Progenitor cell of endocrine pancreas (in vitro differentiated cells): ENCODE measurements at places on chromosomes 1 and 21.

DNA sequence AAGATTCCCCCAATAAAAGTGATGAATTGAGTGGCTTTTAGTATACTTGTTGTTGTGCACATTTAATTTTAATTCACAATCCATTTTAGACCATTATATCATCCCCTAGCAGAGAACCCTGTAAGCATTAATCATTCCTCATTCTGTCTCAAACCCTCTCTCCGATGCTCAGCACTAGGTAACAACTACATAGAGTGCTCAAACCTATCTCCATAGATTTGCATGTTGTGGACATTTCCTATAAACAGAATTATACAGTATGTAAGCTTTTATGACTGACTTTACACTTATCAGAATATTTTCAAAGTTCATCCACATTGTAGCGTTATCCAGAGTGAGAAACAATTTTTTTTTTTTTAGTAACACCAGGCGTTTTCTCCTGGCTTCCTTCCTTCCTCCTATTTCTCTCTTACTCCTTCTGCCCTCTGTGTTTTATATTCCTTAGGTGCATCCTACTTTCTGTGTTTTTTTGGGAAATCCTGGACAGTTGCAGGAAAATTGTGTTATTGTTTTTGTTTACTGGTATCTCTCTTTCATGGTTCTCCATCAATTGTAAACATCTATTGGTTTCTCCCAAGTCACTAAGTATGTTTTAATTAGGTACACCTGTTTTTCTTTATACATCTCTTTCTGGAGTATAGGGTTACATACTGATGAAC is 1528.0 kb upstream of the TPTE start:
- DNase-seq: no peak

DNA sequence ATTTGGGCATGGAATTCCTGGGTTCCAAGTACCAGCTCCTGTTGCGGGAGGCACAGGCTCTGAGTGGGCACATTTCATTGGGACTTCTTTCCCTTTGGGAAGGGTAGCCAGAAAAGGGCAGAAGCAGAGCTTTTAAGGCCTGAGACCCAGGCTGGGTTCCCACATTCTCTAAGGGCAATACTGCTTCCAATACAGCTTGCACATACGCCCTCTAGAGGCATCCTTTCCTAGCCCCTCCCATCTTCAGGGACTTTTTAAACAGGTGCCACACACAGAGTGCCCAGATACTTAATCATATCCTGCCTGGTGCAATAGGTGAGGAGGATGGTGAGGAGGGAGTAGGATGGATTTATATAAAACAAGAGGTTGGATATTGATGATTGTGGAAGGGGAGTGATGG is 5.7 kb downstream of the GPR88 start:
- no peak for DNase-seq

- DNase-seq: no peak
Measured at GRCh38 chr1:228884615-228885566, 149.6 kb downstream of the RHOU start.

DNA sequence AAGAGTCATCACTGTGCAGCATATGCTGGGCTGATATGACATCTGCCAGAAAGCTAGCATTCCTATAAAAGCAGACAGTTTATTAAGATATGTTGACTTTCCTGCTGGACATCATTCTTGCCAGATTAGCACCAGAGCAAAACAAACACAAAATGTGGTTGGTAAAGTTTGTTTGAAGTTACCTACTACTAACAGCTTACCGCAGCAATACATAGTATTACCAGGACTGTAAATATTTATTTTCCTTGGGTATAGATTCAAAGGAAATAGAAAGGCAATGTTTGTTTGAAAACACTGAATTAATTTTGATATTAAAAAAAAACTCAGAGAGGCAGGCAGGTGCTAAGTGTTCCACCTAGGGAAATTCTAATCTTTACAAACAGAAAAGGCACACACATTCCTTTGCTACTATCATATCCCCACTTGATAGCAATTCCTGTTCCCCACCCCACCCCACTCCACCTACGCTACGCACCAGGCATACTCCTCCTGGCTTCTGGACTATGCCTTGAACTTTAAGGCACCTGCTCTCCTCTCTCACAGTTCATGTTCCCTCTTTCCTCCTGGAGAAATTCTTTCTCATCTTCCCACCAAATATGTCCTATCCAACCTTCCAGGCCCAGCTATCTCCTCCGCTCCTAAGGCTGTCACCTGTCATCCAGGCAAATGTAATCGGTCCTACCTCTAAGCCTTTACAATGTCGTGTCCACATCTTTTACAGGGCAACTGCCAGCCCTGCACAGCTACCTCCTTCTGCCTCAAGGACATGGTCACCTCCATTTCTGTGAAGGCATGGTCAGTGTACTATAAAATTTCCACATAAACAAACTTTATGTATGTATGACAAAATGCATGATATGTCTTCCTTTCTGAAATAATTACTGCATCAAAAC is 34.7 kb downstream of the PTPN14 start:
- DNase-seq: no peak

DNA sequence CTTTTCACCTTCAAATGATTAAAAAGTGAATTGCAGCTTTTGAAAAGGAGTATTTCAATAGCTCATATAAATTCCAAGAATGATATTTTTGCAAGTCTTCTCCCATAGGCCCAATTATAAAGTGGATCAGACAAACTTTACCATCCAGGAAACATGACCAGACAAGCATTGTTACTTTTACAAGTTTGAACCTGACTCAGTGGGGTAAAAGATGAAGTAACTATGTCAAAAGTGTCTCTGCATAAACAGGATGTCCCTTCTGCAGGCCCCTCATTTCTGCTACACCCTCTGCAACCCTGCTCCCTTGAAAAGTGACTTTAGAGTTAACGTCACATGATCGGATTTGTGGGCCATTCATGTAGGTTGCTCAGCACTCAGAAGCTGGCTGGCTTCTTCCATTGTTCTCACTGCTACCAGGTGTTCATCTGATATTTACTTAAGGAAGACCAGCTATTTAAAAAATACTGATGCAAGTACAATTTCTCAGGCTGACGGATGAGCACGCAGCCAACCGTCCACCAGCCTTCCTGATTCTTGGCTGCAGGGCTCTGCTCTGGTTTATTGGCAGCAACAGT is 32.3 kb downstream of the URB1 start:
- no peak for DNase-seq

DNA sequence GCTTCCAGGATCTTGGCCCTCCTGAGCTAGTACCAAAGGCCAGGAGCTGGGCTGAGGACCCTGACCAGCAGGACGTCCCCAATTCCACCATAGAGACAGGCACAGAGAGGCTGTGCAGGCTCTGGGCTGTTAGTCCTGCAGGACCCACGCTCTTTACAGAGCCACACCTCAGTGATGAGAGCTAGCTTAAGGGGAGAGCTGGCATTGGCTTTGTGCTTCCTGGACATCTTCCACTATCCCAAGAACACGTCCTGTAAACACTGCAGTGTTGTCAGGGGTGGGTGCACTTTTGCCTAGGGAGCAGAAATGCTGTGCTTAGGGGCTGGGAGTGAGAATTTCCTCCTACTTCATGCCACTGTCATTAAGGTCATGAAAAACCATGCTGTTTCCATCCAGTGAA is 91.7 kb upstream of the EDN2 start:
- DNase-seq: no peak

- DNase-seq: no peak
Measured at GRCh38 chr1:225655509-225656258, 2.8 kb upstream of the ENAH start.

DNA sequence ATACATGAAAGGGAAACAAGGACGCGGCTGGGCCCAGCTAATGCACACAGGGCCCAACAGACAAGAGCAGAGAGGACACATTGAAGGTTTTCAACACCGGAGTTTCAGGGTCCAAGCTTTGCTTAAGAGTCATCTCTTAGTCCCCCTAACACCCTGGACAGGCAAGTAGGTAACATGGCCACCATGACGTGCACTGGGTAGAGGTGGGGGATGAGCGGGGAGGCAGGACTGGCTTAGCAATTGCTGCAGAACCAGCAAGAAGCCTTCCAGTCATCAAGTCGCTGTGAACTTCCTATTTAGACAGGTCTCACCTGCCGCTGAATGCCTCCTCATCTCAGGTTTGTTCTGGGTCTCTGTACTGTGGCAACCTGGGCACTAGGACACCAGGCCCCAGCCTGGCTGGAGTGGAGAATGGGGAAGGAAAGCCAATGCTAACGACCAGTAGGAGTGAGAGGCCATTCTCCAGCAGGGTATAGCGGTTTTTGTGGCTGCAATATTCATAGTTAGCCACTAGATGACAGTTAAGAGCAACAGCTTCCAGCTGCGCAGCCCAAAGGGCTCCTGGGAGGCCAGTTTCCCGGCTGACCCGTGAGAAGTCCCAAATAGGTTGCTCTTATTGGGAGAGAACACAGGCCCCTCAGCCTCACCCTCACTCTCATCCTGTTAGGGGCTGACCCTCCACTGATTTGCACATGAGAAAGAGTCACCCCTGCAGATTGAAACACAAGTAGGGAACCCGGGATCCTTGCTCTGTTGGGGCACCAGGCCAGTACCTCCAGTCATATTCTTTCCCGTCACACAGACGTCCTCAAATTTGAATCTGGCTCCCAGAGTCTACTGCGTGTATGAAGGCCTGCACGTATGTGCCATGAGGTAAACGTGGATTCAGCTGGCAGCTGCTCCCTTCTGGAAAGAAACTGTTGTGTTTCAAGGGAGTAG is 6.0 kb upstream of the PIGC start:
- peak; percentile 31 for DNase-seq

GRCh38 chr1:203046984-203047630 is 20.8 kb downstream of the PPFIA4 start:
- DNase-seq: no peak

GRCh38 chr1:35925741-35926140 is 5.2 kb upstream of the AGO3 start:
- DNase-seq: no peak

- DNase-seq: no peak
Measured at GRCh38 chr1:235022981-235023710, 105.5 kb downstream of the TOMM20 start.

- DNase-seq: no peak
Measured at GRCh38 chr1:85884372-85885035, 176.3 kb upstream of the ZNHIT6 start.

DNA sequence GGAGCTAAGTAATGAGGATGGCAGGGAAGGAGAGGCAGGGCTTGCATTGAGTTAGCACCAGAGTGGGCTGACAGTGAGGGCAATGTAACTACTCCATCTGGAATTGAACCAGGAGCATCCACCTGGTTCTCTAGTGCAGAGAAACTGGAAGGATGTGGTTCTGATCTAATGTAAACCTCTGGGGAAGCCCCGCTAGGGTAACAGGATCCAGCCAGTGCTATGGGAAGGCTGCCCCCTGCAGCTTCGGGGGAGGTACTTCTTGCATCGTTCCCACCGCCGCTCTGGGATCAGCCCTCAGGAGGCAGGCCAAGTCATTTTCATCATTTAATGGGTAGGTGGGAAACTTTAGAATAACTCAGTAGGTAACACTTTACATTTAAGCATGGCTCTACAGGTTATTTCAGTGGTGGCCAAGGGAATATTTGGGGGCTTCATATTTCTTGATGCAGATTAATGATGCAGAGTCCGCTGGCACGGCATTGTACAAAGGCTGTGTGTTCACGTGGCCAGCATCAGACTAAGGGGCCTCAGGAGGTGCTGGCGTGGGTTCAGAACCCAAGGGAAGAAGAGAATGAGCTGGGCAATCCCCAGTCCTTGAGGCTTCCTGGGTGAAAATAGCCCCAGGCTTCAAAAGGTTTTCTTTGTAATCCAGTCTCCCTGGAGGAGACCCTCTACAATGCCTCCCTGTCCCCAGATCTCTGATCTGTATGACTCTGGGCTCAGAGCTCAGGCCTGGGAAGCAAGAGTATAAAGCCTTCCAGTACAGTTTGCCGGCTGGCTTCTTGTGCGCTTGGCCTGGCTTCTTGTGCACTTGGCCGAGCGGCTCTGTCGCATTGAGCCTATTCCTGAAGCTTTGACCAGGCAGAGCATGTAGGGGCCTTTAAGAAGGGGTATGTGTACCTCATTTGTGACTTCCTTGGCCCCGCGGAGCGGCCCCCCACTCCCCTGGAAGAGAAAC is 26.4 kb upstream of the KAZN start:
- DNase-seq: no peak

GRCh38 chr1:180256341-180257027 is 26.4 kb downstream of the LHX4 start:
- DNase-seq: no peak

GRCh38 chr1:168362991-168363390 is 82.3 kb downstream of the TBX19 start:
- no peak for DNase-seq

- DNase-seq: no peak
Measured at GRCh38 chr1:155309423-155310021, 856 bp downstream of the FDPS start.

GRCh38 chr1:116972674-116973030 is 28.9 kb upstream of the CD101 start:
- no peak for DNase-seq

- no peak for DNase-seq
Measured at GRCh38 chr1:6906783-6907182, 121.5 kb downstream of the CAMTA1 start.

DNA sequence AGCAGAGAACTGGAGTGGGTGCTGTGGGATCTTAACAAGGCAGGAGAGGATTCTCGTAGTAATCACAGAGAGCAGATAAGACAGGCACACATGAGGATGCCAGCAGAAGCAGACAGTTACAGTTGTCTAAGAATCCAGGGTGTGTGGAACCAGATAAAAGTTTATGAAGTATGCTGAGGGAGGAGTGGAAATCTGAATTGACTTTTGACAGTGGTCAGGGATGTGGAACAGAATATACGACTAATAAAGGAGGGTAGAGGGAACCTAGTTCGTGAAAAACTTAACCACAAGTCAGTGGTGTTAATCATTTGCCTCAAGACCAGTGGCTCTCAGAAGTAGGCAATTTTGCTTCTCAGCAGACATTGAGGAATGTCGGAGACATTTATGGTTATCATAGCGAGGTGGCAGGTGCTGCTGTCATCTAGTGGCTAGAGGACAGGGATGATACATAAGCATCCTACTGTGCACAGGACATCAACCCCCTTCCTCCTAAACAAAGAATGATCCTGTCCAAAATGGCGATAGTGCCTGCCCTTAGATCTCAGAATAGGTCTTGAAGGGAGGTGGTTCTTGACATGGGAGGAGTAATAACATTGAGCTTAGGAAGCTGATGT is 3.0 kb downstream of the LRRC8D start:
- no peak for DNase-seq

GRCh38 chr1:166116026-166116425 is 50.8 kb downstream of the FAM78B start:
- no peak for DNase-seq
